Esophagus squamous epithelium (tissue), 5 donors: ENCODE measurements at places on chromosomes 2 and 18.

DNA sequence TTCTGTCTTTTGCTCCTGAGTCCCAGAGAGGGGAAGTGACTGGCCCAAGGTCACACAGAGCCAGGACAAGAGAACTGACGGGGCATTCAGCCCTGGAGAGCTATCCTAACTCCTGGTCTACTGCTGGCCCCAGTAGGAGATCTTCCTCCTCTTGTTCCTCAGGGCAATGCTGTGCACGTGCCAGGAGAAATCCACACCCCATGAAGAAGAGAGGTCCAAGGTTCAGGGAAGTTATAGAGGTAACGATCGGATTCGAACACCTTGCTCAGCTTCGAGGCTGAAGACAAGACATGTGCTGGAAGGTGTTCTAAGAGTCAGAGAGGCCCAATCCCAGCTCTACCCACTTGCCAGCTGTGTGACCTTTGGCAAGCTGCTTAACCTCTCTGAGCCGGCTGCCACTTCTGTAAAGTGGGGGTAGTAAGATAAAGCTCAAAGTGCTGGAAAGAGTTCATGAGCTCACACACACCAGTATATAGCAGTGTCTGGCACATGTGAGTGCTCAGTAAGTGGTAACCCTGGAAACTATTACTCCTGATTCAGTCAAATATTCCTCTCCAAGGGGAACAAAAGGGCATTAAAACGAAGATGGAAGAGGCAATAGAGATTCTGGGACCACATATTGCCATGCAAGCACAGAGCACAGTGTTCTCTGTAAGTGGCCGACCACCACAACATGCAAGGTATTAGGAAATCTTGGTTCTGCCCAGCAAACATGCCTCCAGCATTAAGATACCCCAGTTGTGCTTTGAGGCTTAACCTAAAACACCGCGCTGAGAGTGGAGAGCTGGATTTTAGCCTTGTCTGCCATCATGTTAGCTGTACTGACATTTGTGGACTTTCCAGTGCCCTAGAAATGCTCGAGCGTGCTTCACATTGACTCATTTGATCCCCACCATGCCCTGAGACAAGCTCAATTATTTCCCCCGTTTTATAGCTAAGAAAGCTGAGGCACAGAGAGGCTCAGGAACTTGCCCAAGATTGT, 25.6 kb downstream of the SERTAD2 start:
- no peak for DNase-seq

GRCh38 chr2:72933646-72934151, 16.4 kb downstream of the EMX1 start:
- no peak for DNase-seq

GRCh38 chr2:46690825-46691224, 211.5 kb downstream of the TMEM247 start:
- DNase-seq: no peak

- DNase-seq: no peak
Measured at GRCh38 chr2:207239754-207240494, 74.2 kb upstream of the KLF7 start.

DNA sequence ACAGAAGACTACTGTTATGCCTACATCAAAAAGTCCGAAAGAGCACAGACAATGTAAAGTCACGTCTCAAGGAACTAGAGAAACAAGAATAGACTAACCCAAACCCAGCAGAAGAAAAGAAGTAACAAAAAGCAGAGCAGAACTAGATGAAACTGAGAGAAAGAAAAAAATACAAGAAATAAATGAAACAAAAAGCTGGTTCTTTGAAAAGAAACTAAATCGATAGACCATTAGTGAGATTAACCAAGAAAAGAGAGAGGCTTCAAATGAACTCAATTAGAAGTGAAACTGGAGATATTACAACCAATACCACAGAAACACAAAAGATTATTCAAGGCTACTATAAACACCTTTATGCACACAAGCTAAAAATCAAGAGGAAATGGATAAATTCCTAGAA, 271.8 kb downstream of the MBD2 start:
- no peak for DNase-seq

DNA sequence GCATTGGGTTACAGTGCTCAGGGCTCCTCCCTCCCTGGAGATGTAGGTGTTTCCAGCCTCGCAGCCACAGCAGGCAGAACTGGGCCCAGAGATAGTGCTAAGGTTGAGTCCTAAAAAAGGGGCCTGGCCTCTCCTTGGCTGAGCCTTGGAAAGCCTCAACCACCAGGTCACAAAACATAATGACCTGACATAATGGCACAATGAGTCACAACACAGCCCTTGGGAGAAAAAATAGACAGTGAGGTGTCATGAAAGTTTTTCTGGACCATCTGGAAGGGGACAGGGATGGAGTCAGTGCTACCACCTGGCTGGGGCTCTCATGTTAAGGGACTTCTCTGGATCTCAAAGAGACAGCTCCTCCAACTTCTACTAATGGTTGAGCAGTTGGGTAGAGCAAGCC, 92.4 kb upstream of the LCLAT1 start:
- DNase-seq: no peak

- DNase-seq: no peak
Measured at GRCh38 chr2:69013840-69014821, 1.2 kb downstream of the ANTXR1 start.

DNA sequence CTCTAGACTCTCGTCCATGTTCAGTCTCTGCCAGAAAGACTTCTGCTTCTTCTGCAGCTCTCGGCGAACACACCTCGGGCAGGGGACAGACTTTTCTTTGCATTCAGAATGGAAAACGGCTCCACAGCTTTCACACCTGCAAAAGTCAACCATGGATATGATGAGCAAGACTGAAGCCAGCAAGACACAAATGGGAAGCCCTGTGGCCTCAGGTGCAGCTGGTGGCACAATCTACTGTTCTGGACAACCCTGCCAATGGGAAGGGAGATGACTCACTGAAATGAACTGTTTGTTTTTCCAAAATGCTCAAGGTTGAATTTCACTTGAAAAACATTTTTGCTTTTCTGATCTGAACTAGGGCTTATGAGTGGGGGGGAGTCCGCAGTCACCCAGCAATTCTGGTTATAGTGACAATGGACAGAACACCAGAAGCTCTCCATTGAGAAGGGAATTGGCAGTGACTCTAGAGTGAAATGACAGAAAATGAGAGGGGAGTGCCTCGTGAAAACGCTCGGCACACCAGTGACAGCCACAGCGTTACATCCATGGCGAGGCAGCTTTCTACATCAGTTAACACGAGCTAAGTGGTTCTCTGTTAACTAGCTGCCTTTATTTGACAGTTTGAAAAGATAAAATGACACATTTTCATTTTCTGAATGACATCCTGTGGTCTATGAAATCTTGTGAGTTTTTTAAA, 58.8 kb upstream of the FZD5 start:
- no peak for DNase-seq

DNA sequence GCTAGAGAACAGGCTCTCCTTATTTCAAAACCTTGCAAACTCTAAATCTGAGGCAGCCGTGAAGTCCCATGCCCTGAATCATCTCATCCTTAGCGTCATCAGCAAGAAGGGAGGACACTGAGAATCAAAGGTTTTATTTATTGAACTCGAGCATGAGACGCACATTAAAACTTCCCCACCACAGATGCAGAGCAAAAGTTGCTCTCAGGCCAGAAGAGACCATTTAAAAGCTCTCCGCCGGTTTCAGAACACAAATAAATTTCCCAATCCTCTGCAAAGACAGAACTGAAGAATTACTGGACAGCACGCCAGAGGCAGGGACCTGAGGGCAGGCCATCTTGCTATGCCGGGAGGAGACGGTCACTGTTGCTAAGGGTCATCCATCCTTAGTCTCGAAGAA, 1.3 kb downstream of the AMMECR1L start:
- no peak for DNase-seq

DNA sequence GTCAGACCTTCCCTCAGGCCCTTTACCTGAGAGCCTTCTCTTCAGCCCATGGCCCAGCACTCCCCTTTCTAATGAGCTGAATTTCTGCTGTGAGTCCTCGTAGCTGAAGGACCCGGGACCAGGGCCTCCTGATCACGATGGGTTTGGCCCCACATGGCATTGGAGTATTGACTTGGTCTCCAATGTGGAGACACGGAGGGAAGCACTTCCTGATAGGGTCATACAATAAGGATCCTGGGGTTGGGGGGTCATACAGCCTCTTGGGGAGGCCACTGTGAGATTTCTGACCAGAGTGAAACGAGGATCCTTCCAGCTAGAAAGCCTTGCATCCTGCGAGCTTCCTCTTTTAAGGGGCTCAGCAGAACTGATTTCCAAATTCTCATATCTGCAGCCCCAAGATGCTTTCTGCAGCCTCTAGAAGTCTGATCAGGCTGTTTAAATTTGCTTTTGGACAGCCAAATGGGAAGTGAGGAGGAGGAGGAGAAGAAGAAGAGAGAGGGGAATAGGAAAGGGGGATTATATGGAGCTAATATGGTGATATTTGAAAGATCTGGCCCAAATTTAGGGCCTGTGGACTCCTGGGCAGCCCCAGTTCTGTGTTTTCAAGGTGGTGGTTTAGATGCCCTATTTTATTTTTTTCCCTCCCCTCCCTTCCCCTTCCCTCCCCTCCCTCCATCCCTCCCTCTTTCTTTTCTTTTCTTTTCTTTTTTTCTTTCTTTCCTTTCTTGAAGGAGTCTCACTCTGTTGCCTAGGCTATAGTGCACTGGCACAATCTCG, 38.9 kb downstream of the RHOB start:
- DNase-seq: no peak

DNA sequence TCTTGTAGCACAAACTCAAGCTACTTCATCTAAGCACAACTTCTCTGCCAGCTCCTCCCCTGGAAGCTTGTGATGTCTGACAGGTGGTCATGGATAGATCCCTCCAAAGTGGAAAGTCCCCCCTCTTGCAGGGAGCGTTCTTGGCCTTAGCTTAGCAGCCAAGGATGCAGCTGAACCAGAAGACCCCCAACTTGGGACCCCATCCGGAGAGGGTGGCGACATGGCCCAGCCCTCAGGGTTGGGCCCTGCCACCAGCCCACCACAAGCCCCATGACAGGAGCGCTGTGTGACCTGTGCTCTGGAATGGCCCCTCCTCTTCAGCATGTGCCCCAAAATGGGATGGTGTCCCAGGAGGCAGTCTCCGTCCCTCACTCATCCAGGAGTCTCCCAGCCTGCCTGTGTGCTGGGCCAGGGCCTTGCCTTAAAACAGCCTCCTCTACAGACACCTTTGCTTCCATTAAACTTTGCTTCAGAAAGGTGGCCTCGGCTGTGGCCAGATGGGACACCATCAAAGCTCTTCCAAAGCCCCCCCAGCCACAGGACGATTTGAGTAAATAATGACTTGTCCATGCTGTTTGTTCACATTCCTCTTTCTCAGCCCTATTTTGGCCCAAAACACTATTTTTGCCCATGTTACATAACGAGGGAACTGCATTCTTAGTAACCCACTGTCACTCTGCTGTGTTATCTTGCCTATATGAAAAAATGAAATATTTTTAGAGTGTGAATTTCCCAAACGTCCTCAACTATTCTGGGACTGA, 122.1 kb downstream of the RAB3GAP1 start:
- DNase-seq: no peak

DNA sequence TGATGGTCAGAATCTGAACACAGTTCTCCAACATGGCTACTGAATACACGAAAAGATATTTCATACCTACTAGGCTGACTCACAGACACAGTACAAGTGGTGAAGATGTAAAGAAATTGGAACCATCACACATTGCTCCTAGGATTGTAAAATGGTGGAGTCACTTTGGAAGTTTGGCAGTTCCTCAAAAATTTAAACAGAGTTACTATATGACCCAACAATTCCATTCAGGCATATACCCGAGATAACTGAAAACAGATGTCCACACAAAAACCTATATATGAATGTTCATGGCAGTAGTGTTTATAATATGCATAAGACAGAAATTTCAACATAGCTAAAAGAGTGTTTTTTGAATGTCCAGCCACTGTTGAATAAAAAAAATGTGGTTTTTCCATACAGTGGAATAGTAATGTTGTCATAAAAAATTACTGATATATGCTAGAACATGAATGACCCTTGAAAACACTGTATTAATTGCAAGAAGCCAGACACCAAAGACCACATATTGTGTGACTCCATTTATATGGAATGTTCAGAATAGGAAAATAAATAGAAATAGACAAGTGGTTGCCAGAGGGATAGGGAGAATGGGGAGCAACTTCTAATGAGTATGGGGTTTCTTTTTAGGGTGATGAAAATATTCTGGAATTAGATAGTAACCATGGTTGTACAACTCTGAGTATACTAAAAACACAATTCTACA, 10.1 kb downstream of the RMP24 start:
- DNase-seq: no peak

- DNase-seq: no peak
Measured at GRCh38 chr2:234947556-234947955, 4.3 kb upstream of the SH3BP4 start.

DNA sequence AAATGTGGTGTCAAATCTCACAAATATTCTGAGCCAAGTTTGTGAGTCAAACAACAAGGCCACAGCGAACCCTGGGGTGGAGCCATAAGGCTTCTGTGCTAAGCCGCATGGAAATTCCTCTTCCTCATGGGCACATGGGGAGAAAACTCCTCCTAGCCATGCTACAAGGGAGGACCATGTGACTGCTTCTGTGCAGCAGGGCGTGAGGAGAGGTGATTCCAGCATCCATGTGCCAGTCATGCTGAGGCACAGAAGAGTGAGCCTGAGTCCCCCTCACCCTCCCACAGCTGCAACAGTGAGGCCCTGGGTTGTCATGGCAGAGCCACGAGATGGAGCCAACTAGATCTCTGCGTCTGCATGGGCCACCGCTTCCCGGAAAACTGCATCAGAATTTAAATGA, 488.8 kb upstream of the RAB6C start:
- no peak for DNase-seq

DNA sequence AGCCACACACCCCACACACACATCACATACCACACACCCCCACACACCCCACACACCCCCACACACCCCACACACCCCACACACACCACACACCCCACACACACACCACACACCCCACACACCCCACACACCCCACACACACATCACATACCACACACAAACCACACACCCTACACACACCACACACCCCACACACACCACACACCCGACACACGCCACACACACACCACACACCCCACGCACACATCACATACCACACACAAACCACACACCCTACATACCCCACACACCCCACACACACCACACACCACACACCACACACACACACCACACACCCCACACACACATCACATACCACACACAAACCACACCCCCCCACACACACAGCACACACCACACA, 22.4 kb downstream of the TWIST2 start:
- no peak for DNase-seq

GRCh38 chr18:34114996-34115395, 109.7 kb downstream of the NOL4 start:
- DNase-seq: no peak

GRCh38 chr18:45467945-45468344, 147.3 kb upstream of the SLC14A2 start:
- DNase-seq: no peak

DNA sequence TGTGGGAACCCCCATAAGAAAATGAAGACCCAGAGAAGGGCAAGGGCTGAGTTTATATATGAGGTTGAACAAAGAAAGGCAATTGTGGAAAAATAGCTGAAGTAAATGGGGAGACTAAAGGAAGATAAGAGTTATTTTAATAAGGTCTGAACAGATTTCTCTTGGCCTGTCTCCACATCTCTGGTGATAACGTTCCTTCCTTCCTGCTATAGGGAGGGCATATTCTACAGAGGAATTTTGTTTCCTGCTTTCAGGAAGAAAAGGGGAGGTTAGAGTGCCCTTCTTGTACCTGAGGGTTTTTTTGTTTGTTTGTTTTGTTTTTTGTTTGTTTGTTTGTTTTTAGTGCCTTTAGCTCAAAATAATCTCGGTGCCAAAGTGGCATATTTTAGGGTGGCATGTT, 31.6 kb downstream of the MOGAT1 start:
- DNase-seq: no peak
